AG10803 (cell line): ENCODE measurements at places on chromosomes 16 and 17.

DNA sequence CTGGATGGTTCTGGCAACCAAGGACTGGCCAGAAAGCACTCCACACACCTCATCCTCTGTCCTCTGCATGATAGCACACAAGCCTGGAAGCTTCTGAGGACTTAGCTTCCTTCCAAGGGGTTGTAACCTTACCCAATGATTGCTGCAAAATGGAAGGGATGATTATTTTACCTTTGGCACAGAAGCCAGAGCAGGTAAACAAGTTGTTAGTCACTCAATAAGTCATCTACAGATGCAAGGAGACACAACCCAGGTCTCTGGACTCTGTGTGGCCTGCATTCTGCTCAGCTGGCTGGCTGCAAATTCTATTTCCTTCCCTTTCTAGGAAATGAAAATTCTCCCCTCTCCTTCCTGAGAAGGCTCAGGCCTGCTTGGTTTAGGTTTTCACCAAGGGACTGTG, 26.7 kb upstream of the DYNLL2 start:
- DNase-seq = no peak

DNA sequence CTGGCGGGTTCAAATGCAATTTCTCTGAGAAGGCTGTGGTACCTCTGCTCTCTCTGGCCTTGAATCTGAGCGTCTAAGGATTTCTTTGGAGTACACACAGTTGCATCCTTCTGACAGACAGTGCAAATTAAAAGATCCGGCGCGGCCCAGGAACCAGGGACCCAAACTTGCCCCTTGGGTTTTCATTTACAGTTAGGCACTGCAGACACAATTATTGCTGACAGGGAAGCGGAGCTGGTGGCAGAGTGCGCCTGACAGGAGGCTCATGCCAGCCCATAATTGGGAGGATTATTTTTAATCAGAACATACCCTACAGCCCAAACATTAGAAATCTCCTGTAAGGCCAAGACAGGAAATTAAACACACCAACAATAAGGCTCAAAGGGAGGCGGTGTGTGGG, 1023.4 kb upstream of the RBFOX1 start:
- no peak for DNase-seq

GRCh38 chr17:57235124-57235523, 21.2 kb upstream of the MSI2 start:
- DNase-seq = no peak

GRCh38 chr17:31313982-31314781, at the start of gene EVI2B:
EVI2B (minus strand) TSS chr17:31314054; CDS start chr17:31305609, 8,445 bp downstream.
- DNase-seq = peak; percentile 45

- peak; percentile 62 for DNase-seq
These were observed 29.8 kb downstream of the WSB1 start for GRCh38 chr17:27323538-27324215.

GRCh38 chr16:80989801-80990200, 16.9 kb downstream of the CMC2 start:
- DNase-seq = no peak

- no peak for DNase-seq
These were observed 118.2 kb upstream of the SMURF2 start for GRCh38 chr17:64780096-64781013.

DNA sequence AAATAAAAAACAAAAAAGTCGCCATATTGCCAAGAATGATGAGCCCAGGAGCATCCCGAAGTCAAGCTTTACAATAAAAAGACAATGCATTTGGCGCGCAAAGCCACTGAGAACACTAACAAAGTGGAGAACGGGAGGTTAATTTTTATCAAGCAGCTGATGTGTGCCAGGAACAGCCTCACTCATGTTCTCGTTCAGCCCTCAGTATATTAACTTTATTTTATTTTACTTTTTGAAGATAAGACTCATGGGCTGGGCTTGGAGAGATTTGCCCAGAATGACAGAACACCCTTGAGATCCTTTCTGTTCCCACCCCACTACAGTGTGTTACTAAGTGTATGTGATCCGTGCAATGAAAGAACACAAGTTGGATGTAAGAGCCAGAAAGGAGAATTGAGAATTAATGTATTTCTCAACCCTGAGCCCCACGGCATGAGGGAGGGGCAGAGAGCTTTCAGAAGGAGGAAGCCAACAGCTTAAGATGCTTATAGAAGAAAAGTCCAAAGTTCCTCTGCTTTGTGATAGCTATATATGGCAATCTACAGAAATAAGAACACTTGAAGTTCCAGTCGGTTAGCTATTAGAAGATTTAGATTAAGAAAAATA, 48.4 kb downstream of the COTL1 start:
- no peak for DNase-seq

- no peak for DNase-seq
These were observed 12.5 kb downstream of the GPRC5C start for GRCh38 chr17:74444406-74444805.

DNA sequence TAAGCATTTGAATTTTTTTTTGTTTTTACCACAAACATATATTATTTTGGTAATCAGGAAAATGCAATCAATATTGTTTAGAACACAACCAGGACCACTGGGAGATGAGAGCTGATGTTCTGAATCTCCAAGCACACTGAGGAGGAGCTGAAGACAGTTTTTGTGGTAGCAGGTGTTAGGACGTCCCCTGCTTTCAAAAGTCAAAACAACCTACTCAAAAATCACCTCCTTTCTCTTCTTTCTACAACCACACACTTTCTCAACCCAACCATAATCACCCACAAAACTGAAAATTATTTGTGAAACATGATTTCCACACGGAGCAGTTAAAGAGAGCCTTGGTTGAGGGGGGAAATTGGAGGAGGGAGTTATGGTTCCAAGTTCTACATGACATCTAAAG, 26.7 kb upstream of the CFAP20 start:
- no peak for DNase-seq

DNA sequence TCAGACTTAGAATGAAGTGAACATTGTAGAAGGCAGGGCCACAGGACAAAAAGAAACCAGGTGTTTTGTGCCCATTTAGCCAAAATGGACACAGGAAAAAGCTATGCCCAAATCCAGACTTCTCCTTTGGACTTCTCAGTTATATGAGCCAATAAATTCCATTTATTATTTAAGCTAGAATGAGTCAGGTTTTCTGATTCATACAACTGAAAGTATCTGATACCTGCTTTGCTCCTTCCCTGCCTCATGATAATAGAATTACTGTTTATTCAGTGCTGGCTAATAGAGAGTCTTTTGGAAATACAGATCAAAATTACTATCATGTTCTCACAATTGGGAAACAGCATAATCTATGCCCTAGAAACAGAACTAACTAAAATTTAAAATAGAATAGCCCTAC, 8.7 kb upstream of the CPD start:
- no peak for DNase-seq

DNA sequence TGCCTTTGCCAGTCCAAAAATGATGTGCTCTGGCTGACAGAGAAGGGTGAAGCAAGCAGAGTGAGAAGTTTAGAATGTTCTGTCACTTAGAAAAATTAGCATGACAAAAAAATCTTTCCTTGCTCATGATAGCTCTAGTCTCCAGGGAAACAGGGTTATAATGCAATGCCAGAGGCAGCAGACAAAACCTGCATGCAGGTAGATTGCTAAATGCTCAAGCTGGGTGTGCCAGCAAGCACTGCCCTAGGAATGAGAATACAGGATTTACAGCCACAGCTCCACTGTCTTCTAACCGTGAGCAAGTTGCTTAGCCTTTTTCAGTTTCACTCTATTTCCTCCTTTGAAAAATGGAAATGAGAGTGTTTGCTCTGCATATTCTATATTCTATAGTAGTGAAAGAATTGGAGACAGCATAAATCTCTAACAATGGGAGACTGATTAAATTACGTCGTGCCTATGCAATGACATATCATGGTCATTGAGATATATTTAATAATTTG, 516.6 kb upstream of the C16orf82 start:
- DNase-seq = no peak

DNA sequence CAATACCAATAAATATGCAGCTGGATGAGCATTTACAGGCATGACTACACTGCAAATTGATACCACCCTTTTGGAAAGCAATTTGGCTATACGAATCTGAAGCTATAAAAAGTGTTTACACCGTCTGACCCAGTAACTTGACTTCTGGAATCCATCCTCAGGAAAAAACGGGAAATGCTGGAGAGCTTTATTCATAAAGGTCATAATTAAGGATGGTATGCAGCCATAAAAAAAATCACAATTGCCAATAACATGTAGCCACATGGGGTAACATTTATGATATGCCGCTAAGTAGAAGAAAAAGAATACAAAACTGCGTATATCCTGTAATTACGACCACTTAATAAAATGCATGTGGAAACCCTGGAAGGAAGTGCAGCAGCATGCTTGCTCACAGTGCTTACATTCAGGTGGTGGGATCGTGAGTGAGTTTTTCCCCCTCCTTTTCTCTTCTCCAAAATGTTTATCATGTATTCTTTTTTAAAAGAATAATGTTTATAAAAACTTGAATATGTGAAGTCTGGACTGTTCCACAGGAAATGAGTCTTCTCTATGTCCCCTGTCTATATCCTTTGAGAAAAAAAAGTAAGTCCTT, 34.2 kb downstream of the COPRS start:
- DNase-seq = peak; percentile 63

- no peak for DNase-seq
These were observed 17.3 kb downstream of the FBXO31 start for GRCh38 chr16:87366288-87366687.

- DNase-seq = no peak
These were observed 7.9 kb upstream of the PAM16 start for GRCh38 chr16:4358831-4359561.

DNA sequence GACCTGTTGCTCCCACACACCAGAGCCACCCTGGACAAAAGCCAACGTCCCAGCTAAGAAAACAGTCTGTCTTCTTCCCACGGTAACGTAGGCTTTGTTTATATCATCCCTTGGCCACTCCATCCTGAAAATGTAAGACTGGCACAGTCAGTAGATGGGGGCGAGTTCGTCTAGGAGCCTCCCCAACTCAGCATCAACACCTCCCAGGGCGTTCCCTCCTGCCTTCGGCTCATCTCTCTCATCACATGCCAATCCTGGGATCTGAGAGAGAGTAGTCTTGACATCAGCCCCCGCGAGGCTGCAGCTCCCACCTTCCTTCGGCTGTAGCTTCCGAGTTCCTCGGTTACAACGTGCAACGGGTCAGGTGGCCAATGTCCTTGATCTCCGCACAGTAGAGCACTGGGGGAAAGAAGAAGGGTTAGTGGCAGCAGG, 894 bp downstream of the RNF227 start:
- peak; percentile 42 for DNase-seq

DNA sequence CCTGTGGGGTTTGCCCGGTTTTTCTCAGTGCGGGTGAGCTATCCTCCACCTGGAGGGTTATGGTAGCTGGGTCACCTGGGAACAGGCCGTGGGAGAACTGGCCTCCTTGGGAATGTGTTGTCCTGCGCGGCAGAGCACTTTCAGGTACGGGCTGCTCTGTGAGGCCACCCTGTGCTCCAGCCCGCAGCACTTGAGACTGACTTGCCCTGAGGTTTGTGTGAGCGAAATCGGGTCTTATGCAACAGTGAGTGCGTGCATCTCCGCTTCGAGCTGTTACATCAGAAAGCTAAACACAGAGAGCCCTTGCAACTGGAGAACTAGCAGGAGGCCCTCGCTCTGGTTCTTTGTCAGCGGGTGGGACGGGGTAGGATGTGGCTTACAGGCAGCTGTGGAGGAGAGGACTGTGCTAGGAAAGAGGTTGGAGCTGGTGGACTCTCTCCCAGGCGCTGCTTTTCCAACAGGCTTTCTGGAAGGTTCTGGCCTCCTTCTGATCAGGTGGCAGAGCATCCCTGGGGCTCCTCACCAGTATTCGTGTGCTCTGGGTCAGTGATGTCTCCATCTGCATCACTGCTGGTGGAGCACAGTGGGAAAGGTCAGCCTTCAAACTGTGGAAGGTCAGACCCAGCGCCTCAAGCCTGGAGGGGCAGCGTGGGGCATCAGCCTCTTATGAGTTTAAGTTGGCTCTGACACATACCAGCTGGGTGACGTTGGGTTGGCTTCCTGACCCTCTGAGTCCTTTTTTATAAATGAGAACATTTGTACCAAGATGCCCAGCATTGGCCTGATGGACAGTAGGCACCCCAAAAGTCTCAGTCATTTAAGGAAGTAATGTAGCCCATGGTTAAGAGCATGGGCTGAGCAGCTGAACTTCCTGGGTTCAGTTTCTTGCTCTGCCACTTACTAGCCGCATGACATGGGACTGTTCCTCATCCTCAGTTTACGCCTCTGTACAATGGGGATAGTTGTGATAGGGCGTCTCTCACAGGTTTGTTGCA, 76.3 kb downstream of the KSR1 start:
- DNase-seq = peak; percentile 79

DNA sequence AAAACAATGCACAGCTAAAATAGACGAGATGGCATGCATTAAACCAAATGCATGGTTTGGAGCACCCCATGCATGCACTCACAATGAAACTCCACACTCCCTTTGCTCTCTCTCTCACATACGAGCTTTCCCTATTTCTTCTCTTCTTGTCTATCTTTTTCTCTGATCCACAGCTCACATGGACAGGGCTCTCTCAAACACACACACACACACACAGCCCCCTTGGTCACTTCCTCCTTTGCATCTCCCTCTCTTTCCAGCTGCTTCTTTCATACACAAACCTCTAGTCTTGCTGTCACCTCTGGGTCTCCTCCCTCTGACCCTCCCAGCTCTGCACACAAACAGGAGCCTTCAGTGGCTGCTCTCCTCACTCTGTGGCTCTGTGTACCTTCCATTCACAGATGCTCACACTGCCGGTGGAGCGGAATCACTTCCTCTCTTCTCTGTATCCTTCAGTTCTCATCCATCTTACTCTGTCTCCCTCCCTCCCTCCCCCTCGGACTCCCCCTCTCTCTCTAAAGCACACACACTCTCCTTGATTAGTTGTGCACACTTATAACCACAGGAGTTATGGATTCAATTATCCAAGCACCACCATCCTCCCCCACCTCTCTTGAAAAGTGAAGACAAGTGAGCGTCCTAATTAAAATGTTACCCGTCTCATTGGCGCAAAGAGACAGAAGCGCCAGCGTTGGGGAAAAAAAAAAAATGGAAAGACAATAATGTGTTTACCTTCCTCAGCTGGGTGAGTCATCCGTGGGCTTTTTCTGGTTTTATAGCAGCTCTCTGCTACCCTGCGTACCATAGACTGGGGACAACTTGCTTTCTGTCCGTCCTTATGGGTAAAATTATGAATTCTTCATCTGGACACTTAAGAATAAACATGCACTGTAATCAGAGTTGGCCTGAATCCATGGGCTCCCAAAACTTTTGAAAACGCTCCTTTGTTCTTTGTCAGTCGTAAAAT, 90.8 kb downstream of the SHISA6 start:
- DNase-seq = no peak
